CD8-positive, alpha-beta T cell (primary cell): ENCODE measurements at places on chromosomes 3 and 15.
A peak's percentile ranks its signal among the peaks of the same experiment; 100 is the strongest.

GRCh38 chr3:33318710-33319380, 41.6 kb downstream of the FBXL2 start:
- no peak for DNase-seq

DNA sequence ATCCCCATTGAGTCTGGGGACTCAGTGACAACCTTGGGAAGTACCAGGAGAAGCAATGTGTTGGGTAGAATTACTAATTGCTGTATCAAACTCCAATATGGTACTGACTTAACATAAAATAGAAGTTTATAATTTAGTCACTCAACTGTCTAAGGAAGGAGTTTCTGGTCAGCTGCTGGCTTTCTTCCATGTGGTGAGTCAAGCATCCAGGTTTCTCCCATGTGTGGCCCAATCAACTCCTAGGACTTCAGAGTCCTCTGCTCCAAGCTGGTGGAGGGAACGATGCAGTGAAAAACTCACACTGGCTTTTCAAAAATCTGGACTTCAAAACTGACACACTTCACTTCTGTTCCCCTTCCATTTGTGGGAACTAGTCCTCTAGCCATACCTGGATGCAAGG, 25.2 kb downstream of the WNT5A start:
- no peak for DNase-seq

DNA sequence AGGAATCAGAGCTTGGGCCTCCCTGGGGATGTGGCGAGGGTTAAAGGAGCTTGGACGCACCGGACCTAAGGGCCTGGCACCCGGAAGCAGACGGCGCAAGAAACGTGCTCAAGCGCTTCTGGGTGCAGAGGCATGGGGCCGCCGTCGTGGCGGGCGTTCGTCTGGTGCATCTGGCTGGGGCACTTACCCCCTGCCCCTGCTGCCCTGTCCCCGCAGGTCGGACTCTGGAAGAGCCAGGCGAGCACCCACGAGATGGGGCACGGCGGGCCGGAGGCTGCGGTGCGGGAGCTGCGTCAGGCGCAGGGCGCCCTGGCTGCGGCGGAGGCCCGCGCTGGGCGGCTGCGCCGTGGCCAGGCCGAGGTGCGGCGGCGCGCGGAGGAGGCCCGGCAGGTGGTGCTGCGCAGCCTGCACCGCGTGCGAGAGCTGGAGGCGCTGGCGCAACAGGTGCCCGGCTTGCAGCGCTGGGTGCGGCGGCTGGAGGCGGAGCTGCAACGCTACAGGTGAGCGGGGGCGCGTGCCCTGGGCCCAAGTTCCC, 2.5 kb downstream of the EFCC1 start:
- DNase-seq = peak; percentile 38

GRCh38 chr15:68687136-68687735, 108.4 kb downstream of the CORO2B start:
- no peak for DNase-seq

DNA sequence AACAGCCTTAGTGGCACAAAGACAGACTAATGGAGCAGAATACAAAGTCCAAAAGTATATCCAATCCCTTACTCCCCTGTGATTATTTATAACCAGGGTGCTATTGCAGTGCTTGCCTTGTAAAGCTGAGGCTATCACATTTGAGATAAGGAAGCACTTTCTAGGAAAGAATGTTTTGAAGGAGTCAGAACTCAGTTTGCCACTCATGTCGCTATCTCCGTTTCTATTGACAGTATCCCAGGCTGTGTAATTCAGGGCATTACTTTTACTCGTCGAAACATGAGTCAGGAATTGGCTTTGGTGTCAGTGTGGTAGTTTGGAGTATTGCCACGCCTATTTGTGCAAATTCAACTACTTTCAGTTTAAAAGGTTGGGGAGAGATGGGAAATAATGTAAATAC, 78.4 kb downstream of the FBXL2 start:
- DNase-seq = no peak

GRCh38 chr15:99412082-99412481, 153.7 kb upstream of the MEF2A start:
- no peak for DNase-seq

DNA sequence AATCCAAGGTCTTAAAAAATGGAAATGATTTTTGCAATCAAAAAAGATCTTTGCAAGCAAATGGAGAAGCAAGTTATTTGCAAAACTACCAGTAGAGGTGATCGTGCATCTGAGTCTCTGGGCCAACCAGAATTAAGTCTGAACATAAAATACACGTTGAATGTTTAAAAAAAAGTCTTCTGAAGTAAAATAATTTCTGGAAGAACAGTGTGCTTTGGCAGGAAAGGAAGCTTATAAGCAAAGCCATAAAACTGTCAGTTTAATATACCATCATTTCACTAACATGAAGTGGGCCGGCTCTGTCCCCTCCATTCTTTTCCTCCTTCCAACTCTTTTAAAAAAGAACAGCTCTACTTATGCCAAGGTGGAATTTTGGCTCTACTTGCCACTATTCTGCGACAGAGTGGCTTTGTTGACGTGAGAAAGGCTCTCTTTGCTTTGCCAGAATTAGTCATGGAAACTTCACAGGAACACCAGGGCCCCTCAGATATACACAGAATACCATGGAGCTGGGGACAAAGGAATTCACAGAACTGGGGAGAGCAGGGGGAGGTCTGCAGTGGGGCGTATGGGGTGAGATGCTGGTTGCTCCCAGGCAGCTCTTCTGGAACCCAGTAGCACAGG, 29.8 kb downstream of the FSTL1 start:
- no peak for DNase-seq

- DNase-seq = no peak
Measured at GRCh38 chr3:148943506-148944205, 47.7 kb upstream of the GYG1 start.

- DNase-seq = no peak
Measured at GRCh38 chr15:55250392-55250791, 39.2 kb downstream of the RAB27A start.

GRCh38 chr3:22113453-22113852, 362.4 kb upstream of the ZNF385D start:
- no peak for DNase-seq

- DNase-seq = no peak
Measured at GRCh38 chr15:35437157-35437556, 108.8 kb downstream of the DPH6 start.

- DNase-seq = no peak
Measured at GRCh38 chr3:54889731-54890130, 38.1 kb downstream of the LRTM1 start.
